ENCODE measurements at places on chromosomes 13 and 19.

DNA sequence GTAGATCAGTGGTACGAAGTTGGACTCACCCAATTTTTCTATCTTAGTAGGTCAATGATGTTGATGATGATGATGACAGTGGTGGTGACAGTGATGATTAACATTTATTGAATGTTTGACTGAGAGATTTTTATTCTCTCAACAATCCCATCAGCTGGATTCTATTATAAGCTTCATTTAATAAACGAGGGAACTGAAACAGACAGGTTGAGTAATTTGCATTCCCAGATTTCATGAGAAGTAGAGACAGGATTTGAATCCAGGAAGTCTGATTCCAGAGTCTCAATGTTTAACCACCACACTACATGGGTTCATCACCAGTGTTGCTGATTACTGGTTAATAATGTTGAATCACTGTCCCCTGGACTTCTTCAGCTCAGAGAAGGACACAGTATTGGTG is 168.9 kb downstream of the FLT1 start:
- no peak for DNase-seq

- no peak for DNase-seq
Observed at GRCh38 chr19:7650148-7650547, 13.2 kb downstream of the STXBP2 start.

GRCh38 chr19:5700455-5701092 is 10.5 kb downstream of the RPL36 start:
- no peak for DNase-seq

- no peak for DNase-seq
Observed at GRCh38 chr19:50344661-50345318, 15.6 kb upstream of the KCNC3 start.

DNA sequence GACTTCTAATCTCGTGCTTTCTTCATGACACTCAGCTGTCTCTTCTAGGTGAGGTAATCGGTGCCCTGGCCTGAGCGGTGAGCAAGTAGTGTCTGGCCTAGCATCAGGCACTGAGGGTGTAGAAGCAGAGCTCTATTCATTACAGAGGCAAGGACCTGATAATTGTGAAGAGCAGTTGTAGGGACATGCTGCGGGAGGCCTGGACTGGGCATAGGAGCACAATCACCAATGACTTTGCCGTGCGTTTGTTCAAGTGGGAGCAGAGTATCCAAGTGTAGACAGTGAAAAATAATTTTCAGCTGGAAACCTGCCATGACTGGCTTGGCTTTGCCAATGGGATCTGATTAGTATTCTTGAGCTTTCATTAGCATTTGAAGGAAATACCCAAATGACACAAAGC is 32.1 kb upstream of the DCLK1 start:
- no peak for DNase-seq

GRCh38 chr13:110390567-110390966 is 83.5 kb downstream of the COL4A2 start:
- DNase-seq, result no peak

GRCh38 chr13:43094901-43095300 is 71.5 kb downstream of the DNAJC15 start:
- no peak for DNase-seq

DNA sequence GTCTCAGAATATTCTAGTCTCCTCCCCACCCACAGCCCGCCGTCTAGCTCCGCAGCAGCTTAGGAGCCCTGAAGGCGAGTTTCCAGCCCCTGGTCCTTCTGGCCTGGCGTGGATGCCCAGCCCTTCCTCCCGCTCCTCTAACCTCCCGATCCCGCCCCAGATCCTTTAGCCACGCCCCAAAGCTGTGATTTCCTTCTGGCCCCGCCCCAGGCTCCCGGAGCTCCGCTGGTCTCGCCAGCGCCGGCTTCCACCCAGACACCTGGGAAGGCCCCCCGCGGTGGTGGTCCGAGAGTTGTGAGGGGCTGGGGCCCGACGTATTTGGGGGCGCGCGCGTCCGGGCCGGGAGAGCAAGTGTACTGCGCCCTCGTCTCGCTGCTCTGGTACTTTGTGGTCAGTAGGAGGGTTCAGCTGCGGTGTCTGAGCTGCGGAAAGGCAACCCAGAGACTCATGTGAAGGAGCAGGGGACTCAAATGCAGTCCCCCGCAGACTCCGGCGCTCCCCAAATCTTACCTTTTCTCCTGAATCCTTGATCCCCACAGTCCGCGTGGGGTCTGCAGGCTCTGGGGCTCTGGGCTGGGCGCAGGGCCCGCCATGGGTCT is at the start of gene CGB7:
CGB7 (minus strand) TSS at position 114 of the 599 bp plus-strand sequence. CDS start 2,374 bp downstream, outside the sequence.
- peak; percentile 81 for DNase-seq

DNA sequence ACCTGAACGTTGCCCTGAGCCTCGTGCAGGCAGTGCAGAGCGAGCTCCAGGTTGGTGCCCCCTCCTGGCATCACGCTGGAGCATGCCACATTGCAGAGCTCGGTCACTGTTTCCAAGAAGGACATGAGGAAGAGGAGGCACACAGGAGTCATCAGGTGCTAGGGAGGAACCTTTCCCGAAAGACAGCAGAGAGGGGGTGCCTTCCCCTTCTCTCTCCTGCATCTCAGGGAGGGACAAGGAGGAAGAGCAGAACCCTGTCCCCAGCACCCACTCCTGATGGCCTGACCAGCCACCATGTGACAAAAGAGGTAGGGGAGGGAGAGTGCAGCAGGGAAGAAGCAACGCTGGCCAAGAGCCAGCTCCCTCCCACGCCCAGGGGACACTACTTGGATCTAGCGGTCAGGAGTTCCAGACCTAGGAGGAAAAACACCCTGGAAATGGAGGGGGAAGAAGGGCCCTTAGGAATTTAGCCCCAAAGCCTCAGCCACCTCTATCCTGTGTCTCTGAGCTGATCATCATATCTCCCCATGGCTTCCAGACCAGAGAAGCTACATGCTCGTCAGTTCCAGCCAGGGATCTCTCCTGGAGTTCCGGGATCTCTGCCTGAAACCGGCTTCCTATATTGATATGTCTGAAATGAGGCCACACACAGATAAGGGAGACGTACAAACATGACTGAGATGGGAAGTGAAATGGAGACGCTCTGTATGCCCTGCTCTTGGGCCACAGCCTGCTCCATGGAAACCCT is 17.0 kb upstream of the NAPA start:
- no peak for DNase-seq

DNA sequence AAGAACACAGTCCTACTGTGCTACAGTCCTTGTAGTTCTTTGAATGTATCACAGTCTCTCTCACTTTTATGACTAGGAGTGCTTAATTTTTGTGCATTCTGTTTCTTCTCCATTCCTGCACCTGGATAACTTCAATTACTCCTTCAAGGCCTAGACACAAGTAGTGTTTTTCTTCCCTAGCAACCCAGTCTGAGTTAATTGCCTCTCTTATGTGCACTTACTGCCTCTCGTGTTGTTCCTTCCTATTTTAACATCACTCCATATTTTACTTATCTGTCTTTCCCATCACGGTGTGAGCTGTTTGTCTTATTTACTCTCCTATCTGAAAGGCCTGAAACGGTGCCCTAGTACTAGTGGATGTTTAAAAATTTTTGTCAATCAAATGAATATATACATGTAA is 101.5 kb downstream of the HS6ST3 start:
- DNase-seq, result no peak

GRCh38 chr19:33809960-33810359 is 13.3 kb downstream of the KCTD15 start:
- no peak for DNase-seq

All from PC-9 (cell line).